GM12865 (cell line): ENCODE measurements at places on chromosomes 2 and 18.

GRCh38 chr2:100104718-100105677 lies 37.4 kb downstream of the AFF3 start:
- DNase-seq = no peak

DNA sequence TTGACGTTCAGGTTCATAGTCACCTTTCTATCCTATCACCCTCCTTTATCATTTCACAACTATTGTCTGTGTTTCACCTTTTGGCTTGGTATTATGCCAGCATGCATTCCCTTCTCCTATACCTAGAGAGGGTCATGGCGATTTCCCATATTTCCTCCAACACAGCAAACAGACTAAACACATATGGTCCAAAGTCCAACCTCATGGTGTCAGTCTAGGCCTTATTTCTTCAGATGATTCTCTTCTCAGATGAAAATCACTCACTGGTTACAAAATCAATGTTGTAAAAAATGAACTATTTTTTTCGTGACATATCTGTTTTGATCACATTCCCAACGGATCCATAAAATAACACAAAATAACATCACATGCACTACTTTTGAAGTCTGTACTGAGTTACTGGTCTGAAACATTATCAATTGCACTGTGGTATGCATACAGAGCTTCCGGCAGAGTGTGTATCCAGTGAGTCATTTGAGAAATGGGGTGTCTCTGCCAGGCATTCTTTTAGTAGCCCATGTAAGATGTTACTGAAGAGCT lies 204.8 kb upstream of the GALNT5 start:
- no peak for DNase-seq

- peak; percentile 61 for DNase-seq
These were observed 10.6 kb downstream of the TRABD2A start for GRCh38 chr2:84870306-84870705.

- no peak for DNase-seq
These were observed 119.8 kb downstream of the NDUFA10 start for GRCh38 chr2:239905306-239905705.

DNA sequence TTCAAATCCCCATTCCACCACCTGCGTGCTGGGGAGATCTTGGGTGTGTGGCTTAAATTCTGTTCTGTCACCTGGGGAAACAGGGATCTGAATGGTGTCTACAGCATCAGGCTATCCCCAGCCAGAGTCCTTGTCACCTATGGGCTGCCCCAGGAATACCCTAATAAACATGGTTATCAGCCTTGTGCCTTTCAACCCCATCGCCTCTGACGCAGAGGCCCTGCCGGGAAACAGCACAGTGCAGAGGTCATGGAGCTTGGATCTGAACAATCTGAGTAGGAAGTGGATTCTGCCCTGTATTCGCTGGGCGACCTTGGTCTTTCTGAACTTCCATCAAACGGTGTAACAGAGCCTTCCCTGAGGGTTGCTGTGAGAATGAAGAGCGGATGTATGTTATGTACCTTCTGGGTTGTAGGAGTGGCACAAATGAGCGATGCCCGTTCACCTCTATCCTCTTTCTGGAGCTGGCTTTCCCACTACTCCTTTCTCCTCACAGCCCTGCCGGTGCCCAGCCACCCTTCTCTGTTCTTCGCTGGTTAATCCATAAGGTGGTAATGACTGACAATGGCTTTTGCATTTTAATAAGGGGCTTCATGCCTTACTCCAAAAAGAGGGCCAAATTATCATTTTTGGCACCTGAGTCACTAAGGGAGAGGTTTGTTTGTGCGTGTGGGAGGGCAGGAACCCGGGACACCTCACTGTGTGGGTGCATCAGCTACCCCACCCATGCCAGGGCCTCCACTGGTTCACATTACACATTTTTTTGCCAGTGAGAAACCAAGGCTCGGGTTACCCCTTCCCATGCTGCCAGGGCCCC lies 256.5 kb downstream of the MYCN start:
- no peak for DNase-seq
